ENCODE measurements at places on chromosomes 5 and 9.

DNA sequence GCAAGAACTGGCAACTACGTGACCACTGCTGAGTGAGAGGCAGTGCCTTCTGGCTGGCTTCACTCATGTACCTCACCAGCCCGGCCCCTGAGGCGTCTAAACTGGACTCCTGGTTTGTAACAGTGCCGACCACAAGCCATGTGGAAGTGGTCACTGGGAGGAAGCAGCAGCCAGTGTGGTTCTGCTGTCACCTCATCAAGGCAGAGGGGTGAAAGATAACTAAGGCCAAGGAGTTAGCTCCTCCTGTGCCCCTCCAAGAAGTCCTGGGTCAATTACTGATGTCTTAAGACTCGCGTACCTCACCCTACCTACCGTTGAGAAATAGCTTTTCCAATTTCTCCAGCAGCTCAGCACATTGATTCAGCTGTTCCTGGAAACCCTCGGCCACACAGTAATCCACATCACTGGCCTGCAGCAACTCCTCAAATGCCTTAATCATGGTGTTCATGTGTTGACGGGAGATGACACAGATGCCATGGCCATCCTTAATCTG lies 142.9 kb downstream of the CDK5RAP2 start:
- peak; percentile 5 for DNase-seq

DNA sequence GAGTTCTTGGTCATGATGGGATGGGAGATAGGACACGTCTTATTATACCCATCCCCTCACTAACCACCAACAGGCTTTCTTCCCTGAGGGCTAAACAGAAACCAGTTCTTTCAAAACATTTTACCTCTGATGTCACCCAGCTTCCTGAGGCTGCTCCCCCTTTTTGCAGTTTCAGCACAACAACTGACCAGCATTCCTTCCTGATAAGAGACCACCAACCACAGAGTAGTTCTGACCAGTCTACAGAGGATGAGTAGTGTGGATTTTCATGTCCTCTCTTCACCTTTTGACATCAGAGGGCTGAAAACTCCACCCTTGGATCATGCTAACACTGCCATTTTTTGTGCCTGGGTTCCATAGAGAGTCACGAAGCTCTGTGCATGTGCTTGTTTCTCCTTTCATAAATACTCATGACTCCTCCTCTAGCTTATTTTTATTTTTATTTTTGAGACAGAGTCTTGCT lies 82.6 kb downstream of the OSTF1 start:
- DNase-seq, result no peak

- DNase-seq, result no peak
These were observed 1193.7 kb upstream of the CDH18 start for GRCh38 chr5:21181609-21182125.

DNA sequence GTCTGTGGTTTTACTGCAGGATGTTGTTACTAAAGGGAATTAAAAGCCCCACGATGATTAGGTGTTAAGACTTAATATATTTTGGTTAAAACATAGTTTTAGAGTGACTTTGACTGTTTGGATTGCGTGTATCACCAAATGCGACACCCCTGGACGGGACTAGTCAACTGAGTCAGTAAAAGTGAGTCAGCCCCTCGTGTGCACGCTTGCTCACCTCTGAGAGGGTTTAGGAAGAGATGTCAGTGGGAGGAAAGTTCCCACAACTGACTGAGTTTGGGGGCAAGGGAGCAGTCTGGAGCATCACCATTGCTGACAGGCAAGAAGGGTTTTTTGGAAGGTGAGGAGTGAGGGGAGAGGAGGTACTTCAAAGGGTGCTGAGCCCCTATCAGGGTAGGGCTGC lies 14.4 kb upstream of the DMRT3 start:
- no peak for DNase-seq

- DNase-seq, result no peak
These were observed 228.9 kb downstream of the GRIA1 start for GRCh38 chr5:153719324-153719723.

DNA sequence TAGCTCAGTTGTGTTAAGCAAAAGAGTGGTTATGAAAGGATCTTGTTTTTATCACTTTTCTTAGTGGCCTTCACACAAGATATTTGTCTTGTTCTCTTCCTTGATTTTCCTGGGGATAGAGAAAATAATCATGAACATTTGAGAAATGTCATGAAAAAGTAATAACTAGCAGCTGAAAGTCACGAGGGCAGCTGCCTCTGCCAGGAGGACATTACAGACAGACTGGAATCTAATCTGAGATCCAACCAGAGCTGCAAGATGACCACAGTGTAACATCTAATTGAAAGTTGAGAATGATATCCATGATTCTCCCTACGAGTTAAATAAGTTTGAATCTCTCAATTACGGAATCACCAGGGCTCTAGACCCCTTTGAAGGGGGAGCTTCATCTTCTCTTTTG lies 274.9 kb downstream of the ARHGAP26 start:
- DNase-seq, result no peak

GRCh38 chr5:57698086-57698485 lies 215.5 kb upstream of the ACTBL2 start:
- DNase-seq, result no peak

GRCh38 chr5:24788829-24789514 lies 144.2 kb upstream of the CDH10 start:
- DNase-seq, result no peak

DNA sequence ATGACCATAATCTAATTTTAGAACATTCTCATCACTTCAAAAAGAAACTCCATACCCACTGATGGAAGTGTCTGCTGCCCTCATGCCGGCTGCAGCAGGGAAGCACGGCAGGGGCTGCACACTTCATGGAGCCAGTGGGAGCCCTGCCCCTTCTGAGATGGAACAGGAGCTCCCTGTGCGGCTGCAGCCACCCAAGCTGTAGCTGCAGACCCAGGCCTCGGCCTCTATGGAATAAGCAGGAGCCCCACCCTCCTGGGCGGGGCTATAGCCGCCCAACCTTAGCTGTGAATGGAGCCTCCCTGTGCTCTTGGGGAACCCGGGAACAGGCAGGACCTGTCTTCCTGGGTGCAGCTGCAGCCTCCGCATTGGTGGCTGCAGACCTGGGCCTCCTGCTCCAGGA lies 128.5 kb downstream of the NUDT12 start:
- DNase-seq, result no peak

- DNase-seq, result no peak
These were observed 132.2 kb downstream of the ZNF354C start for GRCh38 chr5:179192185-179192890.

DNA sequence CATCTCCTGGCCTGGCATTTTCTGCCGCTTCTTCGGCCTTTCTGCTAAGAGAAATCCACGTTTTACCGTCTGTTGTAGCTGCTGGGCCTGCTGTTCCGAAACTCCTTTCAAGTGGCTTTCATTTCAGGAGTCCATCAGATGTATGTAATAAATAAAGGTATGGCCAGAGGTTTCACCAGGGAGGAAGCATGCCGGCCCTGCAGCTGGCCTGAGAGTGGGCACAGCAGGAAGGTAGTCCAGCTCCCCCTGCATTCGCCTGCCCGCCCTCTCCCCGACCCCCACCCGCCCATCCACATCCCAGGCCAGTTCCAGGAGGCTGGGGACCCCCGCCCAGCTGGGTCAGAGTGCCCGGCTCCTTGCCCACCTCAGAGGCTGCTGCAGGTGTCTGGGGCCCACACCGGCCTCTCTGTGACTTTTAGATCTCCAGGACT lies 46.4 kb upstream of the EXOC3 start:
- DNase-seq, result no peak

DNA sequence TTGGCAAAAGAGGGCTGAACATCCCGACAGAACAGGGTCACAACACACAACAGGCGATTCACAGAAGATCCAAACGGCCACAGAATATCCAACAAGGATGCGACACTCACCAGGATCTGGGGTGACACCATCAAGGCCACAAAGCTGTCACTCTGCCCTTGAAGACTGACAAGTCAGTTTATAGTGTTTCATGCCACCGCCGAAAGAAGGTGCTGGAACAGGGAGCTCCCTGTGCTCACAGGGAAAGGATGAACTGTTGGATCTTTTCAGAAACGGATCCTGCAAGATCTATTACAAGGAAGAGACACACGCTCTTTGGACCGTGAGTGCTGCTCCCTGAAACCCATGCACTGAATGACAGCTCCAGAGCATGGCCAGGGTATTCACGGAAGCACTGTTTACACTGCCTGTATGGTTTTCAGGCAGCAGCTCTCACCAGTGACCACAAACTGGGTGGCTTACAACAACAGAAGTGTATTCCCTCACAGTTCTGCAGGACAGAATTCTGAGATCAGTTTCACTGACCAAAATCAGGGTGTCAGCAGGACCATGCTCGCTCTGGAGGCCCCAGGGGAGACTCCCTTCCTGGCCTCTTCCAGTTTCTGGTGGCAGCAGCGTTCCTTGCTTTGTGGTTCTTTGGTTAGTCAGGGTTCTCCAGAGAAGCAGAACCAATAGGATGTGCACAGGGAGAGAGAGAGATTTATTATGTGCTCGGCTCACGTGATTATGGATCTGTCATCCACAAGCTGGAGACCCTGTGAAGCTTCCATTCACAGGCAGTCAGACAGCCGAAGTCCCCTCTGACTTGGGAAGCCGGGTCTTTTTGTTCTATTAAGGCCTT lies 52.8 kb downstream of the SEMA4D start:
- no peak for DNase-seq

DNA sequence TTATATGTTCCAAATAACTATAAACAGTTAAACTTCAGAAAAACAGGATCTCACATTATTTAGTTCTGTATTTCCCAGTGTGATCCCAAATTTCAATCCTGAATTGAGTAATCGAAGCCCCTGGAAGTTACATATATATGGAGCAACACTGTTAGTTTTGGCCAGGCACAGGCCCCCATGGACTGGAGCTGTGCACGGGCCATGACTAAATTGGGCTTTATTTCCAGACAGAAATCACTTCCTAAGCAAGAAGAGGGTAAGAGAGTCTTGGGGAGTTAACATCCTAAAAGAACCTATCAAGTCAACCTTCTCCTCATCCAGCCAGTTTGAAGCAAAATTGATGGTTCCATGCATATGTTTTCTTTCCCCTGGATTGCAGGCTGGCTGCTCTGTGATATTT lies 393.0 kb downstream of the TMEM167A start:
- DNase-seq, result no peak

- DNase-seq, result no peak
These were observed 468.5 kb downstream of the NFIB start for GRCh38 chr9:13845460-13845859.

- DNase-seq, result no peak
These were observed 298.3 kb downstream of the BNC2 start for GRCh38 chr9:16572005-16572734.

GRCh38 chr5:4831325-4831724 lies 308.8 kb upstream of the ADAMTS16 start:
- no peak for DNase-seq

DNA sequence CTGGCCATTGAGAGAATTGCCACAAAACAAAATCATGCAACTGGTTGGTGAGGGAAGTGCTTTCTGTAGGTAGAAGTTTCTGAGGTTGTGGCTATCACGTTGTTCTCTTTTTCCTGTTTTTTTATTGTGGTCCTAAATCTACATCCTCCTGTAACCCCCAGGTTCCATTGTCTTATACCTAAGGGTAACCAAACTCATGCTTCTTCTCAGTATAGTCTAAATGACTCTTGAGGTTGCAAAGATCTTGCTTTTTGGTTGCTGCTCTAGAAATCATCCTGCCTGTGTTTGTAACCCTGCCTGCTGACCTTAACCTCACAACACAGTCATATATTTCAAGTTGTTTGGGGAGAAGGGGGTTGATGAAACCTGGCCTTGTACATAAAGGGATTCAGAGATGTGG lies 273.1 kb downstream of the CD180 start:
- DNase-seq, result no peak

- DNase-seq, result no peak
These were observed 264.7 kb downstream of the TRIM32 start for GRCh38 chr9:116951588-116952435.

- peak; percentile 92 for DNase-seq
These were observed at the start of gene RUSC2 for GRCh38 chr9:35489313-35490154. Gene RUSC2 (plus strand): TSS chr9:35490111. CDS start chr9:35546522, 56,411 bp downstream.

- DNase-seq, result no peak
These were observed 8.5 kb downstream of the RXFP3 start for GRCh38 chr5:33944543-33945132.

GRCh38 chr9:92547356-92547755 lies 11.6 kb upstream of the ECM2 start:
- DNase-seq, result no peak

- no peak for DNase-seq
These were observed 8.9 kb upstream of the ELOVL7 start for GRCh38 chr5:60852940-60853339.

- no peak for DNase-seq
These were observed 226.1 kb downstream of the IRX2 start for GRCh38 chr5:2525351-2525750.

DNA sequence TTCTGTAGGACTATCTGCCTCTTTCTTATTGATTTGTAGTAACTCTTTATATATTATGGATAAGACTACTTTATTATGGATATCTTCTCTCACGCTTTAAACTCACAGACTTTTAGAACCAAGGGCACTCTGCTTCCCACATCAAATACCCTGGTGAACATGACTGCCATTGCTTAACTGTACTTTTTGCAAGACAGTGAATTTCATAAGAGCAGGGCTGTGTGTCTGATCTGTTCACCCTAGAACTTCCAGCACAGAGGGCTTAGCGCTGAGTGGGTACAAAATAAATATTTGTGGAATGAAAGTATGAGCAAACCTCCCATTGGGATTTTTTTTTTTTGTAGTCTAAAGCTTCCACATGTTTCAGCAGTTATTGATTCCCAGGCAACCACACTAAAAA lies 84.8 kb downstream of the CFAP77 start:
- DNase-seq, result no peak

GRCh38 chr5:1018596-1018995 lies 10.0 kb downstream of the NKD2 start:
- no peak for DNase-seq

- DNase-seq, result peak; percentile 87
These were observed at the start of gene WDR5 for GRCh38 chr9:134135343-134136117. Gene WDR5 (plus strand): TSS chr9:134136082. CDS start chr9:134139878, 3,796 bp downstream.

- no peak for DNase-seq
These were observed 724.0 kb upstream of the ZNF608 start for GRCh38 chr5:125470280-125470902.

DNA sequence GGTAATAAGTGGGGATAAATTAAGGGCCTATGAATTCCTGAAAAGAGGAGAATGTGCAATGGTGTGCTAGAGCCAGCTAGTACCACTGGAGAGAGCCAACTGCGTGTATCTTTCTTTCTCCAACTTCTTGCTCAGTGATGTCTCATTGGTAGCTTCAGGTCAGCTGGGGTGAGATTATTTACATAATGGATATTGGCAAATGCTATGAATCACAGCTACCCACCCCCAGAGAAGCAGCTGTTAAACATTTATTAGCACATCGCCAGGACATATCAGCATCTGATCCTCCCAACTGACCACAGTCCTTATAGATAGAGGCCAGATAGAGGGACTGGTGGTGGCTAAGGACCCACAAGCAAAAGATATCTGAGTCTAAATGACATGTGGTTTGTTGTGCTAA lies 421.3 kb downstream of the ACTL7B start:
- DNase-seq, result no peak
